Suppressor macrophage treated with lipopolysaccharide for 4 hours (primary cell): ENCODE measurements at places on chromosomes 2 and 18.

- no peak for DNase-seq
Measured at GRCh38 chr18:9038277-9038871, 64.1 kb upstream of the NDUFV2 start.

- peak; percentile 41 for DNase-seq
Measured at GRCh38 chr2:62391696-62392095, 114.3 kb downstream of the TMEM17 start.

DNA sequence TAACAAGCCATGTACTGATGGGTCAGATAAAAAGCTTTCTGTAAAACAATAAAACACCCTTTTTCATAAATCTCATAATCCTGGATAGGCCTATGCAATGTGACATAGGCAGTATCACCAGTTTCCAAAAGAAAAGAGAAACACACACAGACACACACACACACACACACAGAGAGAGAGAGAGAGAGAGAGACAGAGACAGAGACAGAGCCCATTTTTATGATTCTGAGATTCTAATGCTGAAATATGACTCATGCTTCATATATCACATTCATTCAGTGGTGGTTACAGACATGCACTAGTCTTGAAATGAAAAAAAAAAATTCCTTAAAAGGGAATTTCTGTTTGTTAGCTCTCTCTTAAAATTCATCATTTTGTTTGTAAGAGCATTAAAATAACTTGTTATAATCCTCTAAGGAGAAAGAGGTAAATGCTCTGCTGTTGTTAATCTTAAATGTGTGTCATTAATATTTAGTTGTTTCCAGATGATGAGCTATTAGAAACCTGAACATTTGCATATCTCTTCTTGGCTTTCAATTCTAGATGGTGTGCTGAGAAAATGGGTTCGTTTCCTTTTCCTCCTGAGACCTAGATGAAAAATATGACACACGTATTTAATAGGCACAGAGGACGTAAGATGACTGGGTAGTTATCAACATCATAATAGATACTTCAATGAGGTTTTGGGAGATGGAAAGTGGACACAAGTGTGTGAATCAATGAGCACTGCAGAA is 1598.7 kb upstream of the ACVR2A start:
- no peak for DNase-seq

GRCh38 chr2:110717734-110718133 is 14.6 kb upstream of the ACOXL start:
- DNase-seq: no peak

- no peak for DNase-seq
Measured at GRCh38 chr2:163656622-163657280, 79.1 kb downstream of the FIGN start.

- peak; percentile 14 for DNase-seq
Measured at GRCh38 chr2:108287169-108287568, 1.5 kb upstream of the SULT1C2 start.

DNA sequence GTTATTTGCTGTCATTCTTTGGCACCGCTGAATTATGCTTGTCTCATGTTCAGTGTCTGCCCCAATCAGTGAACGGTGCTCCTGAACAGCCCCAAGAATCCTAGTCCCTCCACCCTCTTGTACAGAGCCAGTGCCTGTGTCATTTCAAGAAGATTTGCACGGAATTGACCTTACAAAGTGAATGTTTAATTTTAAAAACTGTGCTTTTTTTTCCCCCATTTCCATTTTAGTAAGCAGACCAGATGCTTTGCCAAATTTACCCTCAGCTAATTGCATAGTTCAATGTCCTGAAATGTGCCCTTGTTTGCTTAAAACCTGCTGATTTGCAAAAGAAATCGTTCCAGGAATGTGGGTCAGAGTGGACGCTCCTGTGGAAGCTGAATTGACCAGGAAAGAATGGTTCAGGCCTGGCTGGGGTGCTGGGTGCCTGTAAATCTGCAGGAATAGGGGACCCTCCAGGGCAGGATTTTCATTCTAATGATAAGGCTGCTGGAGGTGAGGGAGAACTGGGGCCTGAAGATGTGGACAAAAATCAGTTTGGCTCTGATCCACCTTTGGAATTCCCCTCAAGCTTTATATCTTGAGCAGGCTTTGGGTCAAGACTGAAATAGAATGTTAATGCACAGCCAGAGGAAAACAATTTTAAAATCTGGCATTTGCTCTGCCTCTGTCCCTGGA is 20.1 kb downstream of the TMEM17 start:
- DNase-seq: no peak

DNA sequence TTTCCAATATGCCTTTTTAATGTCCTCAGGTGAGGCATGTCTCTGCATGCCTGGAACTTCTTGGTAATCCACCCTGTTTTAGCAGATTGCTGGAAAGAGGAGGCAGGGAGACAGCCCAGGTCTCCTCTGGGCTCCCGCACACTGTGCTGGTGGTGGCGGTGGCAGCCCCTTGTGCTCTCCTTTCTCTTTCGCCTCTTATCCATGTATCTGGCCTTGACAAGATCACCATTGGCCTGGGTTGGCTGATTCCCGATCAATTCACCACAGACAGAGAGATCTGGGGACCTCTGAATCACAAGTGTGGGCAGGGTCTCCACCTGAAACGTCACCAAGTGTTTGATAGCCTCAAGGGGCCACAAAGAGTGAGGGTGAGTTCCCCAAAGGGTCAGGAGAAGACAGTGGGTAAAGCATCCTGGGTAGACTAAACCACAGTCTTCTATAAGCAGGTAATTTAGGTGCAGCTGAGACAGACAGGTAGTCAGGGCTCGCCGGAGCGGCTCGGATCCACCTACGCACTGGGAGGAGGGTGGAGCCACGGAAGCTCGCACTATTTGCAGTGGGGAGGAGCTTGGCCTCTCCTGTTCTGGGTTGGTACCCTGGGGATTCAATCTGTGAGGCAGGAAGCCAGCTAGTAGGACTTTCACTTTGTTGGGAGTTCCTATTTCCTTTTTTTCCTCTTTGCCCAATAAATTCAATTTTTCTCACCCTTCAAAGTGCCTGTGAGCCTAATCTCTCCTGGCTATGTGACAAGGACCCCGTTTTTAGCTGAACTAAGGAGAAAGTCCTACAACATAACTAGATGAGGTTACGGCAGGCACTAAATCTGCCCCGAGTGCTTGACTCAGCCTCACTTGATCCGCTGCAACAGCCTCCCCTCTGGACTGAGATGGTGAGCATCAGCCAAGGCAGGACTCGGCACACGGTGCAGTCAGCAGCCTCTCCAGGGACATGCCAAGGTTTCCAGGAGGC is 57.6 kb downstream of the SLC4A3 start:
- DNase-seq: no peak

GRCh38 chr2:96095116-96095636 is 21.2 kb downstream of the ADRA2B start:
- no peak for DNase-seq

DNA sequence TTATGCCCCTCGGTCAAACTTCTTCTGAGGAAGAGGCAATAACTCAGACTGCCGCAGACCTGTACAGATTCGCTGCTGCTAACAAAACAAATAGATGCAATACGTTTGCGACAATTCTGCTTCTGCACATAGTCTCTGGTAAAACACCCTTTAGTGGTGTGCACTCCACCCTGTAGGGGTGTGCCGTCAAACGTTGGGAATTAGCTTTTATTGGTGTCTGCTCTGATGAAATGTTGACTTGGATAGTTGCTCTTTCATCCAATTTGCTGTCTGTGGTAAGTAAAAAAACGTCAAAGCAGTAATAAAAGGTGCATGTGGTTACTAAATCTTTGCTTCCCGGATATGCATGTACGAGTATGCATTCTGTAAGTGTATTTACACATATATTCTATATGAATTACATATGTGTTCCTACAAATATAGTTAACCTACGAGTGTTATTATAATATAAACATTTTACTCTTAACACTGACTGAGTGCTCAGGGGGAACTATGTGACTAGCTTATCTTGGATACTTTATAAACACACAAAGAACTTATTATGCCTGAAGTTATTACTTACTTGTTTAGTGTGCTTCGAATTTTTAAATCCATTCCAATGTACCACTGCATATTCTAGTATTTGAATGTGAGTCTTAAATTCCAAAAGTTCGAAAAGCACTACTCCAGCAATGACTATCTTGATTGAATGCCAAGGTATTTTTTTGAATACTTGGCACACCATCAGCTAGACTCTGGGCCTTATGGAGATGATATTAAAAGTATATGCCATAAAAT is 610.2 kb downstream of the ZEB2 start:
- no peak for DNase-seq

- DNase-seq: no peak
Measured at GRCh38 chr2:207115715-207116364, 49.9 kb downstream of the KLF7 start.

- peak; percentile 37 for DNase-seq
Measured at GRCh38 chr2:154455866-154456265, 242.6 kb upstream of the KCNJ3 start.

DNA sequence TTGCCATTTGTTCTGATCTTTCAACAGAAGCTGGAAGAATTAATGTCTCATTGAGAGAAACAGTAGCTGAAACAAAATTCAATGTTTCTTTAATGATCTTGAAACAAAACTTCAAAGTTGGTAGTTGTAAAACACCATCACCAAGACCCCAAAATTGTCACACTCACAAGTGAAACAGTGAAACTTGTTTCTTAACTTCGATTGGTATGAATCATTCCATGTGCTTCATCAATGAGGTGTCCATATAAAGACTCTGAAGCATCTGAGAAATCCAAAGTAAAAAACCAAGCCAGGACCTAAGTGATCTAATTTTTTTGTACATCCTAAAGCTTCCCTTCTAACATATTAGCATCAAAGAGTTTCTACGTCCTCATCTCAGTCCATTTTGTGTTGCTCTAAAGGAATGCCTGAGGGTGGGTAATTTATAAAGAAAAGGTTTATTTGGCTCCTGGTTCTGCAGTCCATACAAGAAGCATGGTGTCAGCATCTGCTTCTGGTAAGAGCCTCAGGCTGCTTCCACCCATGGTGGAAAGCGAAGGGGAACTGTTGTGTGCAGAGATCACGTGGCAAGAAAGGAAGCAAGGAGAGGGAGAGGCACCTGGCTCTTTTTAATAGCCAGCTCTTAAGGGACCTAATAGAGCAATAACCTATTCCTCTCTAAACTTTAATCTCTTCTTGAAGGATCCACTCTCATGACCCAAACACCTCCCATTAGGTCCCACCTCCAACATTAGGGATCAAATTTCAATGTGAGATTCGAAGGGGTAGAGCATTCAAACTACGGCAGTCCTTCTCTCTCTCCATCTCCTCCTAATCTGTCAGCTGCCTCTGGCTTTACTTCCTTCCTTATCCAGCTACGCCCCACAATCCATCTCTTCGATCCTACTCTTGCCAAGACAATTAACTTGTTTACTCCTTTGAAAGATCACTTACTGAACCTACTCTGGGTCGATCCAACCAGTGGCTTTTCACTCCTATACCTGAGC is 20.7 kb upstream of the TLK1 start:
- no peak for DNase-seq

- no peak for DNase-seq
Measured at GRCh38 chr2:27086724-27087593, at the start of gene KHK. Gene KHK, plus strand, starts transcription at chr2:27086772. Its CDS starts 488 bp downstream, at chr2:27087260.

DNA sequence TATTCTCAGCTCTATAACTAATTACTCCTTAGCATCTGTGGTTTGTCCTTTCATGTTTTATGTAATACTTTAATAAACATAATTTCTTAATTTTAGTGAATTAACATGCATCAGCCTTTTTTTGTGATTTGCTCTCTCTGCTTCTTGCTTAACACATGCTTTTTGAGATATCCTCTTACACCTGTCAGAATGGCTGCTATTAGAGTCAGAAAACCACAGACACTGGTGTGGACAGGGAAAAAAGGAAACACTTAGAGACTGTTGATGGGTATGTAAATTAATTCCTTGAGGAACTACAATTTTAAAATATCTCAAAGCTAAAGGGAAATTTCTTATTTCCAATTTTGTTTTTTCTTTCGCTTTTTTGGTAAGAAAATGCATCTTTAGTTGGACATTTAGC is 549.0 kb downstream of the ZNF804A start:
- DNase-seq: no peak

DNA sequence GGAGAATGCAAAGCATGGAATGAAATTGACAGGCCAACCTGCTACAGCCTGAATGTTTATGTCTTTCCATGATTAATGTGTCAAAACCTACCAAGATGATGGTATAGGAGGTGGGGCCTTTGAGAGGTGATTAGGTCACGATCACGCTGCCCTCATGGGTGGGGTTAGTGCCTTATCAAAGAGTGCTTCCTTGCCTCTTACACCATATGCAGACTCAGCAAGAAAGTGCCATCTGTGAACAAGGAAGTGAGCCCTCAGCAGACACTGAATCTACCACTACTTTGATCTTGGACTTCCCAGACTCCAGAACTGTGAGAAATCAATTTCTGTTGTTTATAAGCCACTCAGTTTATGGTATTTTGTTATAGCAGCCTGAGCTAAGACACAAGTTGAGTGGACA is 147.5 kb upstream of the BCL2L11 start:
- peak; percentile 56 for DNase-seq

DNA sequence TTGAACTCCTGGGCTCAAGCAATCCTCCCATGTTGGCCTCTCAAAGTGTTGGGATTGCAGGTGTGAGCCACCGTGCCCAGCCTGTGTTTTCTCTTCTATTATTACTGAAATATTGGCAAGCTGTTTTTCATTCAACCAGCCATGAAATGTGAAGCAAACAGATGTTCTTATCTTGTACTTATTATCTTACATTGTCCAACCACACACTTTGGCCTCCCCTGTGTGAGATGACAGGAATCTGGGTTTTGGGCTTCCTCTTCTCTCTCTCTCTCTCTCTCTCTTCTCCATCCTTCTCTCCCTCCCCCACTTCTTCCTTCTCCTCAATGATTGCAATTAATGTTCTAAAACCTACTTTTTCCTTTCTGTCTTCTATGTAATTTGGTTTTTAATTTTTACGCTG is 33.1 kb downstream of the RAMP1 start:
- DNase-seq: no peak

DNA sequence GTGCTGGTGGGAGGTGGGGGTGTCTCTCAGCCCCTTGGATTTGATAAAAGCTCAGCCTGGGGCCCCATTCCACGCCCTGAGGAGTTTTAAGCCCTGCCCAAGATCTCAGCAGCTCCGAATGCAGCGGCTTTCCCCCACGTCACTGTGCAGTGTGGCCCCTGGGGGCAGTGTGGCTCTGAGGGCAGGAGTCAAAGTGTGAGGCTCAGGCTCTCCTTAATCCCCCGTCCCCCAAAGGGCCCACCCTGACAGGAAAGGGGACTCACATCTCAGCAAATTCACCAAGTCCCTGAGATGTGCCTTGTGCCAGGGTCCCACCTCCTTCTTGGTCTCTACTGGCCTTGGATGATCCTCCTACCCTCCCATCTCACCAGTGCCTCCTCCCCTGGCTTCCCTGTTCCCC is 25.2 kb downstream of the NPPC start:
- no peak for DNase-seq

- DNase-seq: no peak
Measured at GRCh38 chr18:8701546-8702118, 3.7 kb upstream of the MTCL1 start.

GRCh38 chr2:64612575-64613195 is 41.0 kb downstream of the SERTAD2 start:
- no peak for DNase-seq
